ENCODE measurements at places on chromosomes 6 and 20.
A peak's percentile ranks its signal among the peaks of the same experiment; 100 is the strongest.

DNA sequence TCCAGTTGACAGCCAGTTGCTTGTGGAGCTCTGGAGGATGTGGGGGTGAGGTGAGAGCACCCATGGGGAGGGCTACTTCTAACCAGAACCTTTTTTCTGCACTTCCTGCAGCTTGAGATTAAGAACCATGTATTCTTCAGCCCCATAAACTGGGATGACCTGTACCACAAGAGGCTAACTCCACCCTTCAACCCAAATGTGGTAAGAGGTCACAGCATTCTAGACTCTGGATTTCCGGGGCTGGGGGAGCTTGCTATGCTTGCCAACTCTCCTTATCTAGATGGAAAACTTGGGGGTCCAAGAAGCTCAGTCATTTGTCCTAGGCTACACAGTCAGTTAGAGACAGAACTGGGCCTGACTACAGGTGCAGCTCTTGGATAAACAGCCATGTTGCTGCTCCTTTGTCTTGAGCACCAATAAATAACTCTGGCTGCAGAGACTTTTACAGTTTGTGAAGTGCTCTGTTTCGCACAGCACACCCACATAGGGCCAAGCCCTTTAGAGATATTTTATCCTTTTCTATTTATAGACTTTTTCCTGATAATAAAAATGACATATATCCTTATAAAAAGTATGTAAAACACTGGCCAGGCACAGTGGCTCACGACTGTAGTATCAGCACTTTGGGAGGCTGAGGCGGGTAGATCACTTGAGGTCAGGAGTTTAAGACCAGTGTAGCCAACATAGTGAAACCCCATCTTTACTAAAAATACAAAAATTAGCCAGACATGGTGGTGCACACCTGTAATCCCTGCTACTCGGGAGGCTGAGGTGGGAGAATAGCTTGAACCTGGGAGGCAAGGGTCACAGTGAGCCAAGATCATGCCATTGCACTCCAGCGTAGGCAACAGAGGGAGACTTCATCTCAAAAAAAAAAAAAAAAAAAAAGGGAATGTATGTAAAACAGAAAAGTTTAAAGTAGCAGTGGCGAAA, 10.6 kb upstream of the IFT52 start:
- DNase-seq, result no peak

DNA sequence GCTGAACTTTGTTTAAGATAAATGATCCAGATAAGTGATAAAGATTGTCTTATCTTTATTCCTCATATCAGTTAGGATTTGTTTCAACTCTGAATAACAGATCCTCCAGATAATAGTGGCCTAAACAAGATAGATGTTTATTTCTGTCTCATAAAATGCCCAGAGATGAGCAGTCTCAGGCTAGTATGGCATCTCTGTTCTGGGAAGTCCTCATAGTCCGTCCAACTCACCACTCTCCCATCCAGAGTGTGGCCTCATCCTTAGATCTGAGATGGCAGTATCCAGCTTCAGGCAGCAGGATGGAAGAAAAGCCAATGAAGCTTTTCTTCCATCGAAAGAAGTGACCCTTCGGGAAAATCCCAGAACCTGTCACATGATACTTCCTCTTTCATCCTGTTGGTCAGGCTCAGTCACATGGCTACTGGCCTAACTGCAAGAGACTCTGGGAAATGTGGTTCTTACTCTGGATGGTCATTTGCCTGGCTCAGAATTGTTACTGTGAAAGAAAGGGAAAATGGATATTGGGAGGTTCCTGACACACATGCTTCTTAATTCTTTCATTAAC, 29.4 kb upstream of the TAGAP start:
- no peak for DNase-seq

DNA sequence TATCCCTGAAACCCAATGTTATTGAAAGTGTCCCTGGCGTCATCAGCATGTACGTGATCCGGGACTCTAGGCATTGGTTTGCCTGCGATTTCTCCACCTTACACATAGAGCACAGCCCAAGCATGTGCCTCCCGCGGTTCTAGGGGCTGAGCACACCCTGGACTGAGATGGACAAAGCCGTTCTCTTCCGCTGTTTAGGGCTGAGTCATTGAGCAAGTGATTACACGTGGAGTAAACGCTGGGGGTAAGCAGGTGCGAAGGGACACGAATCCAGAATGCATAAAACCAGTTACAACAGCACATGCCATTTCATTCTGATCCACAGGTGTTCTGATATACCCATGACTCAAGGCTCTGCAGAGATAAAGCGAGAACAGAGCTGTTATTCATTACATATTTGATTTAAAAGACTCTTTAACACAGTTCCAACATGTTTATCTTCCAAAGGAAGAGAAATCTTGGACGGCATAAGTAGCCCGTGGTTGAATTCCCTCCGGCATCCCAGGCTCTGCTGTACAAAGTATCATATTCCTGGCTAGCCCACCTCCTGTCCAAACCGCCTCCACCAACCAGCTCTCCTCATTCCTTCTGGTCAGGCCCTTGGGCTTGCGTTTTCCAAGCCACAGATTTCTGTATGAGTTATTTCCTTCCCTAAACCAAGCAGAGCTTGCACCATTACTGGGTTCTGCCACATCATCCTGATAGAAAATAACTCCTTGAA, 36.1 kb upstream of the THBS2 start:
- no peak for DNase-seq

DNA sequence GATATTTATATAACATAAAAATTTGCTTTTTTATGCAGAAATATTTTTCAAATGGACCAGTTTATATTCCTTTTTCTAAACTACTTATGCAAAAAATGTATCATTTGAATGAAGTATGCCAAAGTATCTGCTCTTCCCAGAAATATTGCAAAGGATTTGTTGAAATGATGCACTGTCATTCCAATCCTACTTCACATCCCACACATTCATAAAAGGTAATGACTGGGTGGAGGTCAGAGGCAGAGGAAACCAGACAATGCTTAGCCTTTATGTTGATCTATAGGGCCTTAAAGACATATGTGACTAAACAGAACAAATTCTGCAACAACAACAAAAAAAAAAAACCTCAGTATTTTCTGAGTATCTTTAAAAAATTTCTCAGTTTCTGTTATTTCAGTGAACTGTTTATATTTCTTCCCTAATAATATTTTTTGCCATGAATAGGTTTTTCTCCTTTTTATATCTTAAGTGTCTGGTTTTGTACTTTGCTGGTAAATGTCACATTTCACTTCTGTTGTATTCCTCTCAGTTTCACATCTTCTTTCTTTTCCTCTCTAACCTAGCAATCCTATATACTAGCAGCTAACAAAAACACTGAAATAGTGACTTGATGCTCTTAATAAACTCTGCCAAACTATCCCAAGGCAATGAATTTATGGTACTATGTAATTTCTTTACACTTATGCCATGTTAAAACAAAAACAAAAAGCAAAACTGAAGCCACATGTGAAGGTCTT, 374.1 kb downstream of the BCKDHB start:
- no peak for DNase-seq

GRCh38 chr20:1357921-1358671, 29.2 kb upstream of the SDCBP2 start:
- DNase-seq, result peak; percentile 61

- DNase-seq, result no peak
These were observed 377.0 kb downstream of the CDH4 start for GRCh38 chr20:61628901-61629601.

GRCh38 chr6:6694368-6694780, 105.9 kb downstream of the LY86 start:
- DNase-seq, result no peak

DNA sequence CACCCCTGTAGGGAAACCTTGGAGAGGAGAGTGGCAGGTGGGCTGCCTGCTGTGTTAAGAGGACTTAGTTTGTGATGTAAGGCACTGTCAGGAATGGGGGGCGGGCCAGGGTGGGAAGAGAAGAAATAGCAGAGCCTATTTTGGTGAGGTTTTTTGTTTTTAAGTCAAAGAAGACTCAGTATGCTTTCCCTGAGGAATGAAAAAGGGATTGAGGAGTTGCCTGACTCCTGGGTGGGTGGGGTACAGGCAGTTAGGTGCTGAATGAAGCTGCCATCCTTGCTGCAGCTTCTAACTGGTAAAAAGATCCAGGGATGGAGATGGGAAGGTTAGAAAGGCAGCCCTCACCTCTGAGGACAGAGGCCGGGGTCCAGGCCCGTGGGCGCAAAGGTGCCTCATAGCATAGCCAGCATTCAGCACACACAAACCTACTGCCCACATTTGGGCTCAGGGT, 37.9 kb downstream of the PLCG1 start:
- no peak for DNase-seq

DNA sequence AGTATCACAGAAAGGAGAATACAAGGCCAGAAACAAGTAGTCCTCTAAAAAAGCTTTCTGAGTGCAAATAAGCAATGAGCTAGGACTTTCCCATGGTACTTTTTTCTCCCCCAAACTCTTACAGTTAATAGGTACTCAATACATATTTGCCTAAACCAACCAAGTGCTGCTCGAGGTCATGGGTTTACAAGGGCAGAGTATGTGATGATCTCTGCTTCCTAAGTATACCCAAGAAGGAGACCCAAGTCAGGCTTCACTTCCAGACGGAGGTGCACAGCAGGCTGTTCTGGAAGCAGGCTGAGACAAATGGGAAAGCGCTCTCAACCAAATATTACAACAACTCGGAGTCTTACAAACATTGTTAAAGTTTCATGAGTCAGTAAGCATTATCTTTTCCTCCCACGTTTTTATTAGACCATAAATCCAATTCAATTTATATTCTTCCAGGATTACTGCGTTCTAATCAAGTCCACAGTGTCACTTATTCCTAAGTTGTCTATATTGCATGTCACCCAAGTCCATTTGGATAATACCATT, 8.1 kb downstream of the FYN start:
- no peak for DNase-seq

GRCh38 chr6:109834131-109834530, 143.0 kb downstream of the FIG4 start:
- no peak for DNase-seq

GRCh38 chr6:44073612-44074438, 53.4 kb downstream of the MRPL14 start:
- DNase-seq, result peak; percentile 23

DNA sequence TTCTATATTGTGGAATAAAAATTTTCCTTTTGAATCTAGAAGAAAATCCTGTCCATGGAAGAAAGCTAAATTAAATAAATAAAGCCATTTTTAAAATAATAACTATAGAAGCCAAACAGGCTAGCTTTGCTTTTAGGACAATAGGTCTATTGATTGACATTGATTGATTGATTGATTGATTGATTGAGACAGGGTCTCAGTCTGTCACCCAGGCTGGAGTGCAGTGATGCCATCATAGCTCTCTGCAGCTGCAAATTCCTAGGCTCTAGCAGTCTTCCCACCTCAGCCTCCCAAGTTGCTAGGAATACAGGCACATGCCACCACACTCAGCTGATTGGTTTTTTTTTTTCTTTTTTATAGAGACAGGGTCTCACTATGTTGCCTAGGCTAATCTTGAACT, 97.9 kb downstream of the COL12A1 start:
- DNase-seq, result no peak

DNA sequence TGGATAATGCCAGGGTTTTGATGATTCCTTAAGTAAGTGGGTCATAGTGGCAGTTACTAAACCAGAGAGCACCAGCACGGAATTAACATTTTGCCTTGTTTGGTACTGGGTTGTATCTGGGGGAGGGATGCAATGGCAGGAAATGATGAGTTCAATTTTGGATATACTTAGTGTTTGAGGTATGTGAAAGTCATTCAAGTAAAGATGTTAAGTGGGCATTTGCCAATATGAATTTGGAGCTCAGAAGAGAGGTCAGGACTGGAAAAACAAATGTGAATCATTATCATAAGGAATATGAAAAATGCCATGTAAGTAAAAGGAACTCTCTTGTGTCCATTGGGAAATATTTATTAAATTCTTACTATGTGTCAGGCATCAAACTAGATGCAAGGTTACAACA, 6.2 kb downstream of the PXT1 start:
- DNase-seq, result no peak

DNA sequence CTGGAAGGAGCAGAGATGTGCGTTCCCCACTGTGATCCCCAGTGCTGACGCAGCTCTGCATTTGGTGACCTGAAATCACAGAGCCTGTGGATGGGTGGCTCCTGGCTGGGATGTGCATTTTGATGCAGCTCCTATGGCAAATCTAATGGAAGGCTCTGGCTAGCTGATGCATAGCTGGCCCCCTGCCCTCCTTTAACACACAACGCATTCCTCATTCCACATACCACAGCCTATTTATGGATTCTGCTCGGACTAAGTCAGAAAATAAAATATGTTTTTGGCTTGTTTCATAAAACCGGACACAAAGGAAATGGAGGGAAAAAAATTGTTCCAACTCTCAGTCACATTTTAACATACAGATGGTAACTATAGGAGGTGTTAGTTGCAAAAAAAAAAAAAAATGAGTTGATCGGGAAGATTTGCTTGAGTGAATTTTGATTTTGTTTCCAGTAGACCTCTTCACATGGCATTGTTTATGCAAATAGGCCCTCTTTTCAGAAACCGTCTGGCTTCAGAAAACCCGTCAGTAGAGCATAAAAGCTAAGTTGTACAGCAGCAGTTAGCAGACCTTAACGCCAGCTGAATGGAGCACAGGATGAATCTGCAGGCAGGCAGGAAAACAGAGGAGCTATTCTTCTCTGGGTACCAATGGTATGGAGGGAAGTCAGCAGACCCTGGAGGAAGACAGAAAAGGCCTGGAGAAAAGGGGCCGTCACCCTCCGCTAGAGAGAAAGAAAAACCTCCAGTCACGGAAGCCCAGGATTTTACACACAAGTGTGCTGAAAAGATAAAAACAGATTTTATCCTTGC, 215.4 kb downstream of the HDGFL1 start:
- DNase-seq, result no peak

DNA sequence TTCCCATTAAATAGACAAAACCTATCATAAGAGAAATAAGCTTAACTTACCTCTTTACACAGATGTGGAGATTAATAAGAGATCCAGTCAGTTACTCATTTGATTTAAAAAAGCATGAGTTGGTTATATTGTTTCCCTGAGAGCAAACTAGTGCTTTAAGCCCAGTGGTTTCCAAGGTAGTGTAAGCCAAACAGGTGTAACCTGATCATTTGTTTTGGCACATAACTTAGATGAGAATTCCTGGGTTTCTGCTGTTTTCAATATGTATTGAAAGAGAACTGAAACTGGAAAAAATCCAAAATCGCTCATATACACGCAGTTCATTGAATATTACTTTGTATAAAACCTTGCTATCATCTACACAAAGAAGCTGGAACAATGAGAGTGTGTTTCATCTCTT, 30.5 kb upstream of the SMIM8 start:
- DNase-seq, result no peak

DNA sequence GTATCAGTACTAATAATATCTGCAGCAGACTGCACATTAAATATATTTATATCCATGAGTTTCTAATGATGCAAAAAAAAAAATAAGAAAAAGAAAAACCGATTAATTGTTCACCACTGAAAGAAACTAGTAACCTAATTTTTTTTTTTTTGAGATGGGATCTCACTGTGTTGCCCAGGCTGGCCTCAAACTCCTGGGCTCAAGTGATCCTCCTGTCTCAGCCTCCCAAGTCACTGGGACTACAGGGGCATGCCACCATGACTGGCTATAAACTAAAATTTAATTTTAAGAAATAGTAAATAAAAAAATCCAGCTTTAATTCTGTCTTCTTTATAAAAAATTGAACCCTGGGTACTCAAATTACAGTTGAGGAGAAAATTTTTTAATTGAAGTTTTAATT, 358.2 kb downstream of the QKI start:
- no peak for DNase-seq

GRCh38 chr6:87066449-87067333, 28.2 kb downstream of the CGA start:
- peak; percentile 40 for DNase-seq
